NCI-H460 (cell line): ENCODE measurements at places on chromosomes 1 and 21.

DNA sequence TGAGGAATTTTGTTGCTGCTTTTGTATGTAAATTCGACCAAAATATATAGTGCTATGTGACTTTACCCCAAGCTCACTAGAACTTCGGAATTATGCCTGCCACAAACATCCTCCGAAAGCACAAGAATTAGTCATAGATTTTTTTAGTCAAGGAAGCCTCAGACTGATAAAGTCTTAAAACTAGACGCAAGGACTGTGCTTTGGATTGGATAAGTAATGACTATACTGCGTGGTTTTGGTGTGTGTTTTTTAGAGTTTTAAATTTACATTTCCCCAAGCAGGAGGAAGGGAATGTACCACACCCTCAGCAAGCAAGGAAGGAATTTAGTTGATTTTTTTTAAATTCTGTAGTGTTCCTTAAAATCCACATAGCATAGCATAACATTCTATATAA lies 10.3 kb downstream of the WLS start:
- DNase-seq, result no peak

GRCh38 chr1:39955547-39956539 lies 898 bp downstream of the MFSD2A start:
- DNase-seq, result no peak

- DNase-seq, result no peak
These were observed 6.7 kb downstream of the TBX15 start for GRCh38 chr1:118981436-118981835.

DNA sequence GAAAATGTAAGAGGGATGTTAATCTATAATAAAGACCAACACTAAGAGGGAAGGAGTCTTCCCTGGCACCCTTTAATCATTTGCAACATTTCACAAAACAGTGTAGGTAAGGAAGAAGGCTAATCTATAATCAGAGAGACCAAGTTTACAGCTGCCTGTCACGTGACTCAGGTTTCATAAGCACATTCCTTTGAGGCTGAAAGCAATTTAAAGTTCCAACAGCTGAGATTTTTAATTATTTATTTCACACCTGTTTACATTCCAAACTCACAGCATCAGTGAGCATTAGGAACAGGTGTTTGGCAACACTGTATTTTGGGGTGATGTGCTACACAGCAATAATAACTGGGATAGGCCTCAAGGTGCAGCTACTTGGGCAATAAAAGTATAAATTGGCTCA lies 75.7 kb upstream of the PGBD5 start:
- no peak for DNase-seq

- no peak for DNase-seq
These were observed 10.8 kb downstream of the OLIG1 start for GRCh38 chr21:33080776-33081175.

- no peak for DNase-seq
These were observed 26.4 kb downstream of the COL6A2 start for GRCh38 chr21:46124083-46124925.
